ENCODE measurements at places on chromosomes 16 and 17.

GRCh38 chr16:64952177-64952576 is 169.7 kb downstream of the CDH11 start:
- no peak for DNase-seq

DNA sequence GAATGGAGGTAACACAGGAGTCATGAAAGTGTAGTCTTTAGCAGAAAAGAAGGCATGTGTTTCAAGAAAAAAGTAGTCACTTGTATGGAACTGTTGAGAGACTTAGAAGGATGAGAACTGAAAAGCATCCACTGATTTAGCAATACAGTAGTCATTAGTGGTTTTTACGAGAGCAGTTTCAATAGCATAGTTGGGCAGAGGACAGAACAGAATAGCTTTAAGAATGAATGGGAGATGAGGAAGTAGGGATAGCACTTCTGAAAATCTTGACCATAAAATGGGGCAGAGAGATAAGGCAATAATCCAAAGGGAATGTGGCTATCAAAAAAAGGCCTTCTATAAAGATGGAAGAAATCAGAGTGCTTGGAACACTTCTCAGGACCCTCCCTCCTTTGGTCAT is 64.8 kb upstream of the C17orf78 start:
- no peak for DNase-seq

DNA sequence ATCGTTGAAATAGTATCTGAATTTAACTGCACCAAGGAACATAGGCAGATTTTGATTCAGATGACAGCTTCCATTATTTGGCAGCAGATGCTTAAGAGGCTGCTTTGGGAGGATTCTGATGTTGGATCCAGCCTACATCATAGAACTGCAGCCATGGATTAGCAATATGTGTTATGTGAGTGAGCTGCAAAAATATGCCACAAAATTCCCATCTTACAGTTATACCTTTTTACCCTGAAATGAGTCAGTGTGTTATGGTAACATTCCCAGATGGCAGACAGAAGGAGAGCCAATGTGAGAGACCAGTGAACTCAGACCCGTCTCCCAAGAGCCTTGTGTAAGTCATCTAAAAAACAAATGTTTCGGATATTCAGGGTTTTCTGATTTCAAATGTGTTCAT is 206.1 kb downstream of the CDH13 start:
- DNase-seq, result no peak

DNA sequence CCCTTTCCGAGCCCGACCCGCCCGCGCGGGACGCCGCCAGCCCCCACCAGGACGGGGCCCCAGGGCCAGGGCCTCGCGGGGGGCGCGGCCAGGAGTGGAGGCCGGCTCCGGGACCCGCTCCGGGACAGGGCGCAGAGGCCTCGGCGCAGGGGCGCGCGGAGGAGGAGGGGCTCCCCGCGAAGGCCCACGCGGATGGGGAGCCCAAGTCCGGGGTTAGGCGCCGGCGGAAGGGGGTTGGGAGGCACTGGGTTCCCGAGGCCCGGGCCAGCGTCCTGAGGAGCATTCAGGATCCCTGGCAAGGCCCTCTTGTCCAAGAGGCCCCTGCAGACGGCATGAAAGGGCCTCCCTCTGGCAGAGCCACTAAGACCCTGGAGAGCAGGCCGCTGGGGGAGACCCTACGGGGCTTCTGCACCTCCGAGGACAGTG is 57.8 kb upstream of the CIBAR2 start:
- DNase-seq, result no peak

- no peak for DNase-seq
Observed at GRCh38 chr16:26365161-26365940, 673.6 kb downstream of the HS3ST4 start.

- DNase-seq, result no peak
Observed at GRCh38 chr17:46813920-46814319, 4.6 kb downstream of the WNT3 start.

GRCh38 chr16:23424292-23424958 is 28.6 kb downstream of the COG7 start:
- no peak for DNase-seq

GRCh38 chr17:48037838-48038323 is 284 bp upstream of the COPZ2 start:
- no peak for DNase-seq

DNA sequence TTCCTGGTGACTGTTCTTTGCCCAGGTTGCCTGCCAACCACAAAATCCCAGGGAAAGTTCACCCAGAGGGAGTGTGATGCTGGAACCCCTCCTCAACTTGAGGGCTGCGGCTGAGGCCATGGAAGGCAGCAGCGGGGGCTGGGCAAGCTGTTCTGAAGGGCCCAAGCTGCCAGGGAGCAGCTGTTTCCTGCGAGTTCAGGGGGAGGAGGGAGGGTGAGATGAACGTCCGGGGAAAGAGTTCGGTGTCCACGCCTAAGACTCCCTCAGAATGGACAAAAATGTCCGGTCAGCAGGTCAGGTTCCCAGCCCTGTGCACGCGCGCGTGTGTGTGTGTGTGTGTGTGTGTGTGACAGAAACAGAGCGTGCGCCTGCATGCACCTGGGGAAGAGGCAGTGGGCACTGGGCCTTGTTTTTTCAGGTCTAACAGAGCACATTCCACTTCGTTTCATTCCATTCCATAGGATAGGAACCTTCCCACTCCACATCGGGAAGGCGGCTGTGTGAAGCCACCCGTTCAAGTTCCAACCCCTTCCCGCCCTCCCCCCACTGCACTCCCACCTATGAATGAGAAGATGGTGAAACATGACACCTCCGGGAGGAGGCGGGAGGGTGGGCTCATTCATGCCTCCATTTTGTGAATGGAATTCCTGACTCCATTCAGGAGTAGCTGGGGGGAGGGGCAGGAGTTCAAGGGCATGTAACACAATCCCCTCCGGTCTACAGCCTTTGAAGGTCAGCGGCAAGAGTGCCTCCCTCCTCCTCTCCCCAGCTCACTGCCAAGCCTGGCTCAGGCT is 15.7 kb downstream of the ETV4 start:
- DNase-seq, result no peak
